ENCODE measurements at places on chromosomes 1 and 21.

- DNase-seq = no peak
Measured at GRCh38 chr1:230899841-230900251, 31.5 kb upstream of the C1orf198 start.

- DNase-seq = no peak
Measured at GRCh38 chr1:91714867-91715381, 171.0 kb downstream of the TGFBR3 start.

- DNase-seq = no peak
Measured at GRCh38 chr1:53504901-53505300, 45.7 kb downstream of the DMRTB1 start.

DNA sequence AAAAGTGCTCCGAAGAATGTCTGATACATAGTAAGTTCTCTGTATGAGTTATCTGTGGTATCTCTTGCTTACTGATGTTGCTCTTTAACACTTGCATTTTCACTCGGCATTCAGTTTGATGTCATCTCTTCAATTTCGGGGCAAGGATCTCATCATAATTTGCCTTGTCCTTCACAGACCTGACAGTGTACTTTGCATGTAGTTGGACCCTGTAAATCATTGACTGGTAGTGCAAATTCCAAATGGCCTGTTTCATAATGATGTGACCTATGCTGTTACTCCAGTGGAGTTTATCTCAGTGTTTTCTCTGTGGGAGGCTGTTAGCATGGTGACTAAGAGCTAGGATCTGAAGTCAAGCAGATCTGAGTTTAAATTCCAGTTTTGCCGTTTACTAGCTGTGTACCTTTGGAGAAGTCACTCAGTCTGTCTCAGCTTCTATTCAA is 34.2 kb upstream of the ABCD3 start:
- no peak for DNase-seq

DNA sequence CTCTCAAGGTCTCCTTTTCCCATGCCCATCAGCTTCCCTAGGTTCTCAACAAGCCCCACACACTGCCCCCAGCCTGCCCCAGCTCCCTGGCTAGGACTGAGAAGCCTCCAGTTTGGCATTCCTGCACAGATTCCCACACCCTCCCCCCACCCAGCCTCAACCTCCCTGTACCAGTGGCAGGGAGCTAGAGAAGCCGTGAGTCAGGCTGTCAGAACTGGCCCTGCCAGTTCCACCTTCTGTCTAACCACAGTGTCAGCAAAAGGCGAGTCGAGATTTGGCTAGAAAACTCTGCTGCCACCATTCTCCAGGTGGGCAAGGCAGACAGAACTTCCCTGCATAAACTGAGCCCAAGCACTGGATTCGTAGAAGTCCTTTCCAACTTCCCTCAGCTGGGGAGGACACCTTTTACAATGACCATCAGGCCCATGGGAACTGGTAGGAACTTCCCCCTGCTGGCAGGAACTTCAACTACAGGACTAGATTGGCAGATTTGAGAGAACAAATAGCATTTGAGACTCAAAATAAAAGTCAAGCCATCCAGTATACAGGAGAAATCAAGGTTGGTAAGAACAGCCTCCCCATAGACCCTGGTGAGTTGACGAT is 31.0 kb downstream of the TNNT2 start:
- DNase-seq = no peak

- DNase-seq = no peak
Measured at GRCh38 chr1:241939798-241940197, 17.8 kb upstream of the BECN2 start.

- no peak for DNase-seq
Measured at GRCh38 chr1:205504311-205505075, at the start of gene CDK18. TSS of gene CDK18 (plus strand) at chr1:205504669. CDS start at chr1:205523168, 18,499 bp downstream.

- no peak for DNase-seq
Measured at GRCh38 chr1:37186246-37186756, 152.0 kb upstream of the GRIK3 start.

DNA sequence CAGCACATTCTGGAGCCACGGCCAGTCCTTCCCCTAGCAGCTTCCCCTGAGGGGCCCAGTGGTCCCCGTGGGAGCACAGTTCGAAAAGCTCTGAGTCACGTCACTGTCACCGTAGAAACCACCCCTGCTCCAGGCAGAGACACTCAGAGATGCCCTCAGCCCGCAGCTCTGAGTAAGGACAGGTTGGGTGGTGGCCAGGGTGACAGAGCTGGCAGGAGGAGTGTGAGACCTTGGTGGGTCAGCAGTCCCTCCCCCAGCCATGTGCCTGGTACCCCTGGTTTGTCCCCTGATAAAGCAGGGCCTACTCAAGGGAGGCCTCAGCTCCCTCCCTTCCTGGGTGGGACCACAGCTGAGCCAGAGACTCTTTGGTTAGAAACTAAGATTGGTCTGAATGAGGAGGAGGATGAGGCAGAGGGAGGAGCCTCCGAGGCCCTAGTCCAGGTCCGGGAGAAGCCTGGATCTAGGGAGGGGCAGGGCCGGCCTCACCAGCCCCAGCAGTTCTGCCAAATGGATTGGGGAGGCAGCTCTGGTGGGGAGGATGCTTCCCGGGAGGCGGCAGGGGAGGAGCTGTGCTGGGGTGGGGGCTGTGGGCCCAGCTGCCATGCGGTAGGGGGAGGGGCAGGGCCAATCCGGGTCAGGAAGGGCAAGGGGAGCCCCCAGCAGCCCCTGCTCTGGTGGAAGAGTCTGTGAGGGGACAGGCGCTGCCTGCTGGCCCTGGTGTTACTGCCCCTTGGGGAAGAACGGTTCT is 55.2 kb downstream of the SLC9A1 start:
- DNase-seq = no peak

- DNase-seq = no peak
Measured at GRCh38 chr21:17782051-17782450, 37.1 kb downstream of the C21orf91 start.

DNA sequence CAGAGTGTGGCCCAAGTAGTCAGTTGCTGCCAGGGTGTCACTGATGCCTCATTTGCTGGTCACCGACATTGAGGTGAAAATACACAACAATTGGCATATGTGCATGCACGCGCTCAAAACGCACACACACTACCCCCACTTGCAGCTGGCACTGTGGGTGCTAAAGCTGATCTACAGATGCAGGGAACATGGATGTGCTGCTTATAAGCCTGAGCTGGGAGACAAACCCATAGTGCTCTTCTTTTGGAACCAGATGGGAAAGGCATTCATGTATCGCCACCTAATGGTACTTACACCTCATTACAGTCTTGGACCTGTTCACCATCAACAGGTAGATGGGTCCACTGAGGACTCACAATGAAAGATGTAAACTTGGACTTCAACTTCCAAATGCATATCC is 70.3 kb upstream of the CAMK1G start:
- DNase-seq = no peak

DNA sequence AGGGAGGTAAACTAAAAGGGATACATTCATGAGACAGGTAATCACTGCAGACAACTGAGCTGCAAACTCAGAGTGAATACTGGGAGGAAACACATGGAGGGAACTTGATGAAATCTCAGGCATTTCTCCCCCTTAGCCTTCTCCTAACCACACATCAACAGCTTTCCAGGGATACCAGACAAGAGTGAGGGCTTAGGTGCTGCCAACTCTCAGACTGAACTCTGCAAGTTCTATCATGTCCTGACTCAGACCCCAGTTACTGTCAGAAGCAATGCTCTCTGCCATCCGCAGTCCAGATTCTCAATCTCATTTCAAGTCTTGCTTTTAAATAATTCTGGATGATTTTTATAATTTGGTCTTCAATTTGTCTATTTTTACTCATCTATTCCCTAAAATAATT is 267.3 kb downstream of the LTN1 start:
- DNase-seq = no peak

DNA sequence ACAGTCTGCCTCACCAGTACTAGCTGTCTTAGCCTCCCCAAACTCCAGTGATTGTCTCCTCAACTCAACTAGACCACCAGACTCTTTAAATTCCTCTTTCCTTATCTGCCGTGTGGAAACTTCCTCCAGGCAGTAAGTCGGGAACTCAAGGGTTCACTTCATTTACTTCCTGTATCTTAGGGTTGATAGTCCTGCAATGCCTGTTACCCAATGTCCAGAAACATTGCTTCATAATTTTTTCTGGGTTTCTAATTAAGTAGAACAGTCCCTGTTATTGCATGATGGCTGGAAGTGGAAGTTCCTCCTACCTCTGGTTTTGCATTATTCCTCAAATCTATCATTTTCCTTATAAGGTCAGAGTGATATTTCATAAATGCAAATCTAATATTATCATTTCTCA is 60.8 kb upstream of the RNF11 start:
- DNase-seq = no peak

DNA sequence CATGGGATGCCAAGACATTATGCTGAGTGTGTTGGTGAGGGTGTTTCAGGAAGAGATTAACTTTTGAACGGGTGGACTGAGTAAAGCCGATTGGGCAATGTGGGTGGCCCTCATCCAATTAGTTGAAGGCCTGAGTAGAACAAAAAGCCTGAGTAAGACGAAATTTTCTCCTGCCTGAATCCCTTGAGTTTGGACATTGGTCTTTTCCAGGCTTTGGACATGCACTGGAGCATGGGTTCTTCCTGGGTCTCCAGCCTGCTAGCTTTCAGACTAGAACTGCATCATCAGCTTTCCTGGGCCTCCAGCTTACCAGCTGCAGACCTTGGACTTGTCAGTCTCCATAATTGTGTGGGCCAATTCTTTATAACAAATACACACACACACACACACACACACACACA is 63.6 kb downstream of the NIBAN1 start:
- no peak for DNase-seq

DNA sequence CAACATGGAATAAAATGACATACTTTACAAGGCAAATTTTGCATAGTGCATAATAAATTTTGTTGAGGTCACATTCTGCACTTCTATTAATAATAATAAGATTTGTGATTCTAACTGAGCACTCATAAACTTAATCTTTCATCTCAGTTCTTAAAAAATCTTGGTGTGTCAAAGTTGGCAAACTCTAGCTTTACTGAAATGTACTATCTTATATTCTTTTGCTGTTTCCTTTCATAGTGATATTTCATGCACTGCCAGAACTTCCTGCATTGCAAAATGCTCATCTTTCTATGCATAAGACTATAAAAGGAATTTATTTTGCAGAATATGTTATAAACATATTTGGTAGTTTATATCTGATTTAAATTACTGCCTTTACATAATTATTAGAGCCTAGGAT is 797.6 kb downstream of the ADGRL2 start:
- no peak for DNase-seq

- DNase-seq = no peak
Measured at GRCh38 chr1:162011337-162012012, 12.2 kb downstream of the OLFML2B start.

DNA sequence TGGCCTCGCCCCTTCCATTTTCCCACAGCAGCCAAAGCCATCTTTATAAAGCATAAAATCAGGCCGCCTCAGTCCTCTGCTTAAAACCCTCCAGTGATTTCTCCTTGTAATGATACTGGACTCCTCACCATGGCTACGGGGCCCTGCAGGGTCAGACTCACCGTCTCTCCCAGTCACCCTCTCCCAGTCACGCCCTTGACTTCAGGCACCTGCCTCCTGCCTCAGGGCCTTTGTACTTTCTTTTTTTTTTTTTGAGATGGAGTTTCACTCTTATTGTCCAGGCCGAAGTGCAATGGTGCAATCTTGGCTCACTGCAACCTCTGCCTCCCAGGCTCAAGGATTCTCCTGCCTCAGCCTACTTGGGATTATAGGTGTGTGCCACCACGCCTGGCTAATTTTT is 47.8 kb downstream of the PIK3CD start:
- no peak for DNase-seq

DNA sequence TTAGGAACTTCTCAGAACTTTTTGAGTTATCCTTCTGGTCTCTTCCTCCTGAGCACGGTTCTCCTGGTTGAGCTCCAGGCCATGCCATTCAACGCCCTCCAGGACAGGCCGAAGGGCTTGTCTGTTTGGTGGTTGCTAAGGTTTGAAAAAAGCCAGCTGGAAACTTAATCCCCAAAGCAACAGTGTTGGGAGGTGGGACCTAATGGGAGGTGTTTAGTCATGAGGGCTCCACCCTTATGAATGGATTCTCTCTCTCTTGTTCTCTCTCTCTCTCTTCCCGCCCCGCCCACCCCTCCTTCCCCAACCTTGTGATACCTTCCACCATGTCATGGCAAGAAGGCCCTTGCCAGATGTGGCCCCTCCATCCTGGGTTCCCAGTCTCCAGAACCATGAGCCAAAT is 829 bp downstream of the KCNE1 start:
- no peak for DNase-seq

GRCh38 chr1:22750685-22751051 is 40.0 kb downstream of the EPHB2 start:
- no peak for DNase-seq

- DNase-seq = no peak
Measured at GRCh38 chr1:14725238-14725637, 126.8 kb downstream of the KAZN start.

GRCh38 chr1:239386453-239387303 is at the start of gene CHRM3:
TSS of gene CHRM3 (plus strand) at chr1:239386568. CDS start at chr1:239907452, 520,884 bp downstream.
- DNase-seq = no peak

DNA sequence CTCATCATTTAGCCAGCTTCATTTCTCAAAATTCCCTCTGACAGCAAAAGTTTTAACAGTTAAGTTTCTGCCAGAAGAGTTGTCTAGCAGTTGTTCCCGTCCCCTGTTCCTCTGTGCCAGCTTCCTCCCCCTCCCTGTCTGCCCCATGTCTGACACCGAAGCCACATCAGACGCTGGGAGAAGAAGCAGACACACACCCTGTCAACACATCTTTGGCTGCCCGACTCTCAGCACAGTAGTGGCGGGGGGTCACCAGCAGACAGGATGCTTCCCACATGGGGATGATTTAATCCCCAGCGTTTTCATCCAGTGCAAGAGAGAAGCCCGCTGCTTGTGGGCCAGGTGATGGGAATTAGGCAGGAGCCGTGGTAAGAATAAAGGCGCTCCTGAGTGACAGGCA is 379.4 kb upstream of the RUNX1 start:
- no peak for DNase-seq

DNA sequence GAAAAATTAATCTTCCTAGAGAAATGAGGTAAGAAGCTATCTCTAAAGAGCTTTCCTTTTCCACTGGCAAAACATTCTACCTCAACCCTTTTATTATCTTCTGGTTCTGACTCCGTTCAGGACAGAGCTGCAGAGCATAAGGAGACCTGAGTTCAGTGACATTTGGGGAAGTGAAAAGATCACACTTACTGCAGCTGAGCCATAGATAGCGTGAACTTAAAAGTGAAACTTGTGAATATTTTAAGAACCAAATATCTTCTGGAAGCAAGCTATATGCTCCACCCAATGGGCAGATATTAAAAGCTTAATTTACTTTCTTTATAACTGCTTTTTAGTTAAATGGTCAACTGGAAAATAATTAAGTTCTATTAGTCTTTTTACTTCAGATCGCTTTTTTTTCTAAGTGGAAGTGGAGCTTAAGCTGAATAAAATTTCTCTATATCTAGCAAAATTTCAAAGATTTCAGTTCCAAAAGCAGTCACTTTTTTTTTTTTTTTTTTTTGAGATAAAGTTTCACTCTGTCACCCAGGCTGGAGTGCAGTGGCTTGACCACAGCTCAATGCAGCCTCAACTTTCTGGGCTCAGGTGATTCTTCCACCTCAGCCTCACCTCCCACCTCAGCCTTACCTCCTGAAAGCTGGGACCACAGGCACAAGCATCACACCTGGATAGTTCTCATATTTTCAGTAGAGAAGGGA is 11.9 kb downstream of the PTPN22 start:
- no peak for DNase-seq

GRCh38 chr1:81689531-81689941 is 111.2 kb upstream of the ADGRL2 start:
- no peak for DNase-seq

- DNase-seq = no peak
Measured at GRCh38 chr1:24795236-24795635, 50.0 kb downstream of the CLIC4 start.

GRCh38 chr1:36328713-36329112 is 5.3 kb upstream of the EVA1B start:
- no peak for DNase-seq

GRCh38 chr1:228781161-228781808 is 46.0 kb downstream of the RHOU start:
- DNase-seq = no peak
